ENCODE measurements at places on chromosomes 11 and 22.

DNA sequence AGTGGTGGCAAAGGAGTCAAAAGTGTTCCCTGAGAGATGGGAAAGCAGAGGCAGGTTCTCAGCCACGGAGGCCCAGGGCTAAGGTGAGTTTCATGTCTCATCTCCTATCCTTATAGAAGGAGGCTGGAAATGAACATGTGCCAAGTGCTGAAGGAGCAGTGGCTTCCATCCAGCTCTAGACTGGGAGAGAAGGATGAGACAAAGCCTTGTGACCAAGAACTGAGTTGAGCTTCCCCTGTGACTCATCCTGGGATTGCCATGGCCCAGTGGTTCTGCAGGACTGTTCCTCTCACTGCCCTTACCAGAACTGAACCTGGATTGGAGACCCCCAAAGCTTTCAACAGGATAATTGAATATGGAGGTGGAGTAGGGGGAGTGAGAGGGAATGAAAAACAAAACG lies 16.7 kb upstream of the OR9Q1 start:
- DNase-seq, result no peak

- DNase-seq, result no peak
These were observed 216.2 kb downstream of the DSCAML1 start for GRCh38 chr11:117580866-117581265.

DNA sequence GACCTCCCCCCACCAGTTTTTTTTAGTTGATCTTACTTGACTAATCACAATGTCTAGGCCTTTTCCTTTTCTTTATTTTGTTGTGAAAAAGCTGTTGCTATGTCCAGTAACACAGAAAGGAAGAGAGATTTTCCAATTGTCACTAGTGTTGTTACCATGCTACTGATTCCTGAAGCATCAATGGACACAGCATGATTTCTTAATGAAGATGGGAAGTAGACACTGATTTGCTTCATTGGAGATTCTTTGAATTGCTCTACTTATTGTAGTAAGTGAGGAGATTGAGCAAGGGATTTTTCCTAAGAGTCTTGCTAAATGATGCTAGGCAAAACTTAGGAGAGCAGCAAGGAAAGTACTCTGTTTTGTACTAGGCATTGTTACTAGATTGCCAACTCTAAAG lies 4.6 kb downstream of the AASDHPPT start:
- DNase-seq, result no peak

DNA sequence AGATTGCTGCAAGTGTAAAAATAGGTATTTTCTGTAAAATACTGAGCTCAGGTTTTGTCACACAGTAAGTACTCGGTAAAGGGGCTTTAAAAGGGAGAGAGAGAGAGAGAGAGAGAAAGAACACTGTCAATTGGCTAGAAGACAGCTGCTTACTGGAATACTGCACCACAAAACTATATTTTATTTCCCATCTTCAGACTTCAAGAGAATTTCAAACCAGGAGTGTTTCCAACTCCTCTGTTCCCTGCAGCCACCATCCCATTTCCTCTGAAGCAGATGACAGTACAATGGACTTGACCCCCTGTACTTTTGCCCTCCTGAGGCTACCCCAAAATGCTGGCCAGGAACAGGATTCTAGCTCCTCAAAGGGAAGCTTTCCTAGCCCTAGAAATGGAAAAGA lies 89.7 kb downstream of the RELT start:
- DNase-seq, result no peak

DNA sequence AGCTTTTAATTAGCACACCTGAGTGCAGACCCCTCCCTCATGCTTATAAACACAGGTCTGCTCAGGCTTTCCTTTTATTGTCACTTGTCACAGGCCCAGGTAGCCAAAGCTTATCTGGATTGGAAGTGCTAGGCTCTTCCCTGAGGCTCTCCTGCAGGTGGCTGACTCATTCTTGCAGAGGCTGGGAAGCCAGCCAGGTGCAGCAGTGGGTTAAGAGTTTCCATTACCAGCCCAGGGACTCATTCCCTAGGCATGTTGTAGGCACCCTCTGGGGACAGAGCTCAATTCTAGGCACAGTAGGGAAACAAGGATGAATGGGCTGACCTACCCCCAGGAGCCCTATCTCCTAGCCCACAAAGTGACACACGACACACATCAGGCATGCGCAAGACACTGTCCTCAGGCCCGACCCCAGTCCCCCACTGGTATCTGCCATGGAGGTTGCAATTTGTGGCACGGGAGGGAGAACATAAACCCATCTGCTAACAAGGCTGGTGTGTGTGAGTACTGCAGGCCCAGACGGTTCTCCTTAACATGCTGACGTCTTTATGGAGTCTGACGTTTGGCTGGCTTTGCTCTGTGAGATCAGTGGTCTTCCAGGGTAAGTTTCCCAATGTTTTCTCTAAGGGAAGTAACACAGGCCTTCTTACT lies 94.2 kb downstream of the ABTB2 start:
- no peak for DNase-seq

DNA sequence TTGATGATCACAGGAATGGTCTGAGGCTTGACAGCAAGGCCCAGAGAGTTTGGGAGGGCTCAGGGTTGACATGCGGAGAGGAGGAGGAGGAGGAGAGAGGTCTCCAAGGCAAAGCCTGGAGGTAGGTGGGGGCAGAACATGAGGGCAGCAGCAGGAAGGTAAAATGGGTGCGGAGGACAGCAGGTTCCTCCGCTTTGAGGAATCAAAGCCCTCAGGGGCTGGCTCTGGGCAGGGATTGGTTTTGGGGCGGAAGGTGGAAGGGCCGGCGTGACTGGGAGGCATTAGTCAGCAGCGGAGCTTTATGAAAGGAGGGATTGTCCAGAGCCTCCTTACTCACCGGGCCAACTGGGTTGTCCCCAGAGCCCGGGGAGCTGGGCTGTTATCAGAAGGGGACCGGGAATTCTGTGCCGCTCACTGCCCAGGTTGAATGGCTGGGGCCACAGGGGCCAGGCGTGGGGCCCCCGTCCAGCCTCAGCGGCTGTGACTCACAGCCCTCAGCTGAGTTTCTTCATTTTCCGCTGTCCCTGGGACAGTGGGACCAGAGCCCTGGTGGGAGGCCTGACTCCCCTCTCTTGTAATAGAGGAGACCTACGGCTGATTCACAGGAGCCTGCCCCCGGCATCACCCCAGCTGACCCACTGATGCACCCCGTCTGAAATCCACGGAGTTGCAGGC lies 36.2 kb downstream of the LIF start:
- DNase-seq, result no peak

DNA sequence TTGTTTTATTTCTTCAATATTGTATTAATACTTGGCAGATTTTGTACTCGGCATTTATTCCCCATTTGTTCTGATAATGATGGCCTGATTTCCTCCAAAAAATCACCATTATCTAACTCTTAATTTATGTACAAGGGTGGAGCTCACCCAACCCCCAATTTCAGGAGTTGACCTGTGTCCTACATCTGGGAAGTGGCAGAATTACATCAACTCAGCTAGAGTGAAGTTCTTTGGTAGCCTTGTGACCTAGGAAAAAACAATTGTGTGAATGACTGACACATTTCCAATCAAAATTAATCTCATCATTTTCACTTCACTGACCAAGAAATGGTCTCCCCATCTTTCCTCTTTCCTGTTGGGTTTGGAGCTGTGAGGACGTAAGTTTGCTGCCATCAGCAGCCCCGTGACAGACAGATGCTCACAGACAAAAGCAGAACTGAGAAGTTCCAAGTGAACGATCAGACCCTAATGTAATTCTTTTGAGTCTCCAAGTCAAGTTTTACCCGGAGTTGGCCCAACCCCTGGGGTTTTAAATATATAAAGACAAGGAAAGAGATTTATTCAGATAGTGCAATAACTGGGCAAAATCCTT lies 16.6 kb upstream of the MS4A6E start:
- no peak for DNase-seq

DNA sequence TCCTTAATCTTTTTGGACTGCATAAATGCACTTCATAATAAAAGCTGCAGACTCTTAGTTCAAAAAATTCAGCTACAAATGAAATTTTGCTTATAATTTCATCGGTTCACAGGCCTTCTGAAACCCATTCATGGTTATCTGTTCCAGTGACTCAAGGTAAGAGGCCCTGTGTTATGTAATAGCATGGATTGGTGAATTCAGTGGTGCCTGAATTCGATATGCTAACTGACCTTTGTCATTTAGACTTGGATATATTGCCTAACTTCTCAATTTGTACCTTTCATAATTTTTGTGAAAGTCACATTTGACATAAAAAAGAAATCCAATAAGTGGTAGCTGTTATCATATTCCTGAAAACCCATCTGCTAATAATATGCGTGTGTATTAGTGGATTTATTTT lies 349.9 kb upstream of the KIRREL3 start:
- no peak for DNase-seq

- DNase-seq, result no peak
These were observed 114.7 kb upstream of the OR4B1 start for GRCh38 chr11:48101958-48102357.

GRCh38 chr11:48163360-48164100 lies 53.1 kb upstream of the OR4B1 start:
- DNase-seq, result no peak

DNA sequence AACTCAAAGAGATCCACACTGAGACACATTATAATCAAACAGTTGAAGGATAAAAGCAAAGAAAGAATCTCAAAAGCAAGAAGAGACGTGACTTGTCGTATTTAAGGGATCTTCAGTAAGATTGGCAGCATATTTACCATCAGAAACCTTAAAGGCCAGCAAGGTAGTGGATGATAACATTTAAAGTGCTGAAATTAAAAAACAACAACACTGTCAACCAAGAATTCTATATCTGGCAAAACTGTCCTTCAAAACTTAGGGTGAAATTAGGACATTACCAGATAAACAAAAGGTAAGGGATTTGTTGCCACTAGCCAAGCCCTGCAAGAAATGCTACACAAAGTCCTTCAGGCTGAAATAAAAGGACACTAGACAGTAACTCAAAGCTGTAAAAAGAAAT lies 11.0 kb upstream of the MUC5B start:
- no peak for DNase-seq

DNA sequence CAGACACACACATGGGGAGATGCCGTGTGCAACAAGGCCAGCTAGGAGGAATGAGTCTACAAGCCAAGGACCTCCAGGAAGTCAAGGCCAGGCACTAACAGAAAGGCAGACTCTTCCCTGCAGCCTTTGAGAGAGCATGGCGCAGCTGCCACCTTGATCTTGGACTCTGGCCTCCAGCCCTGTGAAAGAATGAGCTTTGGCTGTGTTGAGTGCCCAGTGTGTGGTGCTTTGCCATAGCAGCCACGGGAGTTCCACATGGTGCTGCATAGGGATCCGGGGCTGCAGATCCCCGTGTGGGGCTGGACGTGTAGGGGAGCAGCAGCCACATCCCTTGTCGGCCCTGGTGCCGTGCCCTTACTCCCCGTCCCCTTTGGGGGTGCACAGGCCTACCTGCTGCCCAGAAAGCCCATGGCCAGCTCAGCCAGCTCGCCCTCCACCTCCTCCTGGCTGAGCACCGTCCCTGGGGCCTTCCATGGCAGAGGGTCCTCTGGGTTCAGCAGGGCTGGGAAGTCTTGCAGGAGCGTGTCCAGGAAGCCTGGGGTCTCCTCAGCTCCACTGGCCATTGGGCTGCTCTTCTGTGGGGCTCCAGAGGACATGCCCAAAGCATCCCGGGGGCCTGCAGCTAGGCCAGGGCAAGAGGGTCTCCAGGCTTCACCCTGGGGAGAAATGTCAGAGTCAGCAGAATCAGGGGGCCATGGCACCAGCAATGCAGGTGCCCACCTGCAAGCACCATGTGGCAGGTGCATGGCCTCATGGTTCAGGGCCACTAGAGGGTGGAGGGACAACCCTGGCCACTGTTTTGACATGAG lies 7.0 kb downstream of the PPM1F start:
- no peak for DNase-seq

DNA sequence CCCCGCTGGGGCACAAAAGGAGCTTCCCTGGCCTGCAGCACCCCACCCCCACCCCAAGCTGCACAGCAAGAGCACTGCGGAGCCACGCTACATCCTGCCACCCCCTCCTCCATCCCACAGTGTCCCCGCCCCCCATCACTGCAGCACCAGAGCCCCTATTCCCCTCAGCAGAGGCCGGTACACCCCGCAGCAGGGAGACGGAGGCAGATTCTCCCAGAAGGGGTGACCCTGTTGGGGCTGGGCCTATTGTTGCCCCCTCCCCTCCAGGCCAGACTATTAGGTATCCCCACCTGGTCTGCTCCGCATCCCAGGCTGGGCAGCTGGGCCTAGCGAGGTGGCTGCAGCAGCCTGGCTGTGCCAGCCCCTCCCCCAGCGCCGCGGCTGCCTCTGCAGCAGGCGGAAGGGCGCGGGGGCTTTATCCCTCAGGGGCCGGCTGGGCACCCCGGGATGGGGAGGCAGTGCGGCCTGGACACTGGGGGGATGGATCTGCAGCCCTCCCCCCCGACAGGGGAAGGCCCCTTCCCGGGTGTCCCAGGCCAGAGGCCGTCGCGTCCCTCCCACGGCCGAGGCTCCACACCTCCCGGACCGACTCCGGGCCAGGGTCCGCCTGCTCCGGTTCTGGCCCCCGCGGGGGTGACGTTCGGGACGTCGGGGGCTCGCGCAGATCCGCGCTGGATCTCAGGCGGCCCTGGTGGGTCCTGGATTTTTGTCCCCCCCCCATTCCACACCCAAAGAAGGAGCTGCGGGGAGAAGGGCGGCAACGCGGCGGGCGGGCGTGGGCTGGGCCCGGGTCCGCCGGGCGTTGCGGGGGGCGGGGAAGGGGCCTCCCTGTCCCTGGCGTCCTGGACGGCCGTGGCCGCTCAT lies 943 bp downstream of the DUSP8 start:
- DNase-seq, result no peak

DNA sequence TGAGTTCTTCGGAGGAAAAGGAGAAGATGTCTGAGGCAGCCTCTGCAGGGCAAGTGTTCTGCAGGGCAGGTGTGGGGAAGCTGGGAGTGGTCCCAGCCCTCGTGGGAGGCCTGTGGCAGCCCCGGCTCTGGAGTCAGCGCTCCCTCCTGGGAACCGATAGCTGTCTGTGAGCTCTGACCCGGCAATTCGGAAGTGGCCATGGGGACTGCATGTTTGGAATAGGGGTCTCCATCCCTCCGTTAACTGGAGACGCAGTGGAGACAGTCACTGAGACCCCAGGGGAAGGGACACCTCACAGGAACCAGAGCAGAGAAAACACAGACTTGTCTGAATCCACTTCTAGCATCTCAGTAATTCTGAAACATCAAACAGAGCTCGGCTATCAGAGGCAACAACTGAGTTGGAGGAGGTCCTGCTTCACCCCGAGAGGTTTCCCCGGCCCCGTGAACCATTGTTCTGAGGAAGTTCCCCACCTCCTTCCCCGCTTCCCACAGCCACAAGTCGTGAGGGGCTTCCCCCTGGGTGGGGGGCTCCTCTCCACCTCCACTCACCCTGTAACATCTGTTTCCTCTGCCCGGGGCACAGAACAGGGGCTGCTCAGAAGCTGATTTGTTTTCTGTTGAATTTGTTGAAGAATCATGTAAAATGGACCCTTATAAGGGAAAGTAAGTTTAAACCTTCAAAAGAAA lies 99.6 kb downstream of the BRD1 start:
- no peak for DNase-seq

DNA sequence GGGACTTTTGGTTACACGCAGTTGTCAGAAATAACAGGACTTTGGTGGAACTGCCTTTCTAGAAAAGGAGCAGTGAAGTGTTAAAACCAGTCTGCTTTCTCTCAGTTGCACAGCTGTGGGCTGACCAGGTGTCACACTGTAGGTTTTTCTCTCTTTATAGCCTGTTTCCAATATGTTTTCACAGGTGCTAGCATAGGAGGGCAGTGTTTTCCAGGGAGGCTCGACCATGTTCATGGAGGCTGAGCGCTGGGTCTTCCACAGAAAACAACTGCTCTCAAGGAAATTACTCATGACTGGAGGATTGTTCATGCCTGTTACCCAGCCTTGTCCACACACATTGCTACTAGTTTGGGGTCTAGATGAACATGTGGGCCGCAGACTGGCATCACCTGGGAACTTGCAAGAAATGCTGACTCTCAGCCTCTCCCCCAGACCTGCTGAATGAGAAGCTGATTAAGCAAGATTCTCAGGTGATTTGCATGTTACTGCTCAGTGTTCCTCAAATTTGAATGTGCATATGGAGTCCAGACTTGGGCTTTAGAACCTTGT lies 157.7 kb downstream of the MAML2 start:
- DNase-seq, result no peak
